T-helper 2 cell treated with Interferon-gamma antibody and Interleukin-4, amounts not matched to agents 100 ng/mL and 5 ng/mL, for 36 hours (primary cell): ENCODE measurements at places on chromosomes 13 and 19. TPM values are rescaled to one million over a fixed set of nuclear protein-coding genes. Genes with fewer than 3 reads are reported as not detected.

The BST2 gene
- total RNA-seq: 159 and 170 TPM in 2 replicates

The GPR4 gene
- total RNA-seq: not detected in 2 replicates

The MAP4K1 gene
- total RNA-seq: 283 and 284 TPM in 2 replicates

The TOMM40 gene
- total RNA-seq: 93.5 and 94.2 TPM in 2 replicates

The ZFP30 gene
- 11.2 and 14.4 TPM in 2 replicates for total RNA-seq

The ZNF93 gene
- total RNA-seq: 7.2 and 7.3 TPM in 2 replicates

The KLK1 gene
- 1.7 and 2.6 TPM in 2 replicates for total RNA-seq

The PDX1 gene
- not detected in 2 replicates for total RNA-seq

The TRPC4 gene
- not detected in 2 replicates for total RNA-seq

The CGB3 gene
- total RNA-seq: not detected in 2 replicates

The PSG1 gene
- total RNA-seq: not detected in 2 replicates

The MYH14 gene
- not detected in 2 replicates for total RNA-seq

The ZNF549 gene
- 6.8 and 7.7 TPM in 2 replicates for total RNA-seq
